Urinary bladder (tissue), 4 donors: ENCODE measurements at places on chromosomes 5 and 9.
A peak's percentile ranks its signal among the peaks of the same experiment; 100 is the strongest.

DNA sequence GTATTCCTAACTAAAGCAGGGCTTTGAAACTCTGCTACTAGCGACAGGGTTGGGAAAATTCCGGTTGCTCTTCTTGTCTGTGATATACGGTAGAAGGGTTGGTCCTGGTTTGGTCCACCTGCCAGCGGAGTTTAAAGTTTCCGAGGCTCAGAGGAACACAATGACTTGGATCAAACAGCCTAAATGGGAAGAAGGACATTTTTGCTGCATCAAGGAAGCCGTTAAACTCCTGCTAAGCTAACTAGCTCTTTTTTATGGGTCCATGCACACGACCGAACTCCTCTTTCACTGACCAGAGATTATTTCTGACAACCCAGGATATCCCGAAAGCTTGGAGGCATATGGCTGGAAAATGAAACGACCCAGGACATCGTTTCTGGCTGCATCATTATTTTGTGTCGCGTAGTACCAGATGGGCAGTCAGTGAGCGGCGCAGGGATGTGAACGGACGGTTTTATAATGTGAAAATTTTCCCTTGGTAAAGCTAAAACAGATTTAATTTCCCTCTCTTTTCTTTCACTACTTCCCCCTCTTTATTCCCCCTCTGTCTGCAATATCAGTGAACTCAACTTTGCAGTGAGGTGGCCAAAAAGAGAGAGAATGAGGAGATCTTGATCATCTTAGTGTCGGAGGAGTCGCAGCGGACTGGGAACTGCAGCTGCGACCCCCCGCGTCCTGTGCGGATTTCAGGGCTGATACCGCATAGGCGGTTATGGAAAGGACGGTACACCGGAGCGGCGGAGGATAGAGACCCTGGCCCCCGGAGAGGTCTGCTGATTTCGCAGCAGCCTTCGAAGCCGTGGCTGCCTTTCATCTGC lies at the start of gene LURAP1L:
Gene LURAP1L, plus strand, starts transcription at position 160 of the 818 bp plus-strand sequence. CDS start 696 bp downstream, outside the sequence.
- DNase-seq: peak; percentile 59

- DNase-seq: no peak
These were observed 17.9 kb upstream of the ZNF474 start for GRCh38 chr5:122111460-122111859.

- no peak for DNase-seq
These were observed 388.2 kb downstream of the FAM170A start for GRCh38 chr5:120017513-120017912.

- DNase-seq: no peak
These were observed 167.3 kb downstream of the GNAQ start for GRCh38 chr9:77864211-77864889.

- no peak for DNase-seq
These were observed 5.6 kb downstream of the CDX1 start for GRCh38 chr5:150172145-150172544.

GRCh38 chr5:100479079-100479688 lies 56.0 kb upstream of the FAM174A start:
- DNase-seq: no peak

DNA sequence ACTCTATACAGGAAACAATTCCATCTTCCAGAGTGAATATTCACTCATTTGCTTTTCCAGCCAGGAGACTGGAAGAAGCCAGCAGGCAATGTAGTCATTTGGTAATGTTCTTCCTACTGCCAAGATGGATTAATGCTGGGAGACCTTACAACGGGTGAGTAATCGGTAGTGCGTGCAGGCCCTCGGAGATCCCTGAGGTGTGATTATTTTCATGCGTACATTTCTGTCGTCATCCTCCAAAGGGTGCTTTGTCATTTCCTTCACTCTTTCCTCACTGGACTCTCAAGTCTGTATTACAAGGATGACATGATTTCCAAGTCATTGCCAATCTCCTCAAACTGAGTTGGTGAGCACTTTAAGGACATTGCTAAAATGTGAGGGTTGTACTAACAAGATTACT lies 263.5 kb downstream of the CWC27 start:
- no peak for DNase-seq

DNA sequence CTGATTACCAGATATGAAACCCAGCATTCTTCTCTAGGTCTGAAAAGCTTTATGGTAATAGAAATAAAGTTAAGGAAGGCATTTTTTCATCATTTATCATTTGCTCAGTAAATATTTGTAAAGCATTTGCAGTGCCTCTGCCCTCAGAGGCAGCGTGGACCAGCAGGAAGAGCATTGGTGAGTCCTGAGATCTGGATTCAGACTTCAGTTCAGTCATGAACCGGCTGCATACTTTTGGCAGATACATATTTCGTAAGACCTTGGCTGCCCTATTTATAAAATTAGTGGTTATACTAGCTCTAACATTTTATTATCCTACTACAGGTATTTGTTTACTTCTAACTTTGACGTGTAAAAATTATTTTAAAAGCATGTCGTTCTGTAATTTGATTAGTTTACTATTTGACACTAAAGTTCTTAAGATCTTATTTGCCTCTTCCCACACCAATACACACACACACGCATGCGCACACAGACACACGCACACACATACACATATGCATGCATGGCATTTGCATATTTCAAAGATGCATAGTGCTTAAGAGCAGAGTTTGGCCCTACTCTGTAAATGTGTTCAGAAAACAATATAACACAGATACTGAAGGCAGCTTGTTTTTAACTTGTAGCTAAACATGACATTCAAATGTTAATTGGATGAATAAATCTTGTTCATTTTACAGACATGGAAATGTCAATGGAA lies 101.9 kb downstream of the RPS23 start:
- no peak for DNase-seq

DNA sequence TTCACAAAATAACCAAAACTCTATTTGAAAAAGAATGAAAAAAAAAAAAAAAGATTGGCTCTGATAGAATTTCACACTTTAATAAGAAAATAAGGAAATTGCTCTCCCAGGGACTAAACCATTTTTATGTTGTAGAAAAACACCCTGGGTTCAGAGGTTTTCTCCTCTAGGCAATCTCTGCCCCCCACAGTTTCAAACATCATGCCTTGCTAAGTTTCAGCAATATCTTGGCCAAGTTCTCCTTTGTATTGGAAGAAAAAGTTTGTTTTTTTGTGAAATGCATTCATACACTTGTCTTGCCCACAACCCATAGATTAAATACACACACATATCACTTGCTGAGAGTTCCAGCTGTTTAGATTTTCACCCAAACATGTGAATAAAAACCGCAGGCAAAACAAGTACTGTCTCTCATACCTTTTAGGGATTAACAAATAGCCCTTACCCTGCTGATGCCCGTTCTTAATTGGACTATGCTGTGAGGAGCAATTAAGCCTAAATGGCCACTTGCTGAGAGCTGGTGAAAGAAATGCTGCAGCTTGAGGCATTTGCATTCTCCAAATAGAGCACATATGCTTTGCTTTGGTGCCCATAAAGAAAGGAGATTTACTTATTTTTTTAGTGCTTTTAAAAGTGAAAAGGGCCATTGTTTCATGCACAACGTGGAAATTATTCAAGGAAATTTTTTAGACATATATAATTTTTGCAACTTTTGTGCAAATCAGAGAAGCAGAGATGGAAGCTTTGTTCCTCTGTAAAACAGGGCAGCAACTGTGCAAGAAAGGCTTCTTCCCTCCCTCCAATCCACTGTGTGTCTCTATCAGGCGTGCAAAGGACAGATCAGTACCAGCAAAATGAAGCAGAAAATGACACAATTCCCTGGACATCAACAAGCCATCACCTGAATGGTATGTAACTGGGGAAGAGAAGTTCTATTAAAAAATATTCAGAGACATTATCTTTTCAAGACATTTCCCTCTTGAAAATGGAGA lies 262.4 kb upstream of the KIF2A start:
- no peak for DNase-seq

DNA sequence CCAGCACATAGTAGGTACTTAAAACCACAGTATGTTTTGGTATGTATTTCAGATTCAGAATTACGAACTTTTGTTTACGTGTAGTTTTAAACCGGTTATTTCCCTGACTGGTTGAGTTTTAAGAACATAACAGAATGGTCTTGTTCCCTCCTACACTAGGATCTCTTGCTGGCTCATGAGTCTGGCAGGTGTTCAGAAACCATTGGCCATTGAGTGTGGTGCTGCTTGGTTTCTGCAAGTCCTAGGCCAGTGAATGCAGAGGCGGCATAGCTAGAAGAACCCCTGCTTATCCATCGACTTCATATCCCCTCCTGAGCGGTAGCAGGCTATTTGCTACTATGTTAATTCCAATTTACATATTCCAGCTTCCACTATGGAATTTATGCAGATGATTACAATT lies 65.6 kb downstream of the GPR21 start:
- no peak for DNase-seq

DNA sequence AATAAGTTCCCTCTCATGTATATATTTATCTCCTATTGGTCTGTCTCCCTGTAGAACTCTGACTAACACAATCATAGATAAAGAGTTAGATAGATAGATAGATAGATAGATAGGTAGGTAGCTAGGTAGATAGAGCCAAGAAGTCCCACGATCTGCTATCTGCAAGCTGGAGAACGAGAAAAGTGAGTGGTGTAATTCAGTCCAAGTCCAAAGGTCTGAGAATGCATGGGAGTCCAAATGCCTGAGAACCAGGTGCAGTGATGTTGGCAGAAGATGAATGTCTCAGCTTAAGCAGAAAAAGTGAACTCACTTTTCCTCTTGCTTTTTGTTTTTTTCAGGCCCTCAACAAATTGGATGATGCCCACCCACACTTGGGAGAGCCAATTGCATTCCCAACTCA lies 37.7 kb upstream of the ZFR start:
- no peak for DNase-seq

DNA sequence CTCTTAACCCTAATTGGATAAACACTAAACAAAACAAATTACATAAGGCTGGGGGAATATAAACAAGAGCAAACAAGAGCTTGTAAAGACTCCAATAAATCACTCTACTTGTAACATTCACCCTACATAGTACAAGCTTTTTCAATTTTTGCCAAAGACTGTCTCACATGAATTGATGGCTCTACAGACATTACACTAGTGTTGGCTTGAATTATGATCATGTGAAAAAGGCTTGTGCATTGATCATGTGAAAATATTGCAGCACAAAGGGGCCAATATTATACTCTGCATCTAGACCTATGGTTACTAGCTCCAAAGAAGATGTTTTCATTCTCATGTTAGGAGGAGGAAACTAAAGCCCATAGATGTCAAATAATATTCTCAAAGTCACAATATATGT lies 212.6 kb downstream of the MCTP1 start:
- DNase-seq: no peak

DNA sequence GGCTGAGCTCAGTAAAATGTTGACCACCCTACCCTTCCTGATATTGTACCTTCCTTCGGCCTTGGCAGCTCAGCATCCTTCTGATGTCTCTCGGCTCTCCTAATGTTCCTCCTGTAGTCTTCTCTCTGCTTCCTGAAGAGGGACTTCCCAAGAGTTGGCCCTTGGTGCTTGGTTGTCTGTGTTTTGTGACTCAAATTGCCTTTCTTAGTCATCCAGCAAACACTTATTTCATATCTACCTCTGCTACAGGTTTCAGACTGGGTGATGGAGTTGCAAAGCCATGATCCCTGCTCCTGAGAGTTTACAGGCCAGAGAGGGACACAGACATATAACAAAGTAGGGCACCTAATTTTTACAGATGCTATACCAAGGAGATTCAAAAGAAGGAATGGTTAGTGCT lies 70.1 kb downstream of the SV2C start:
- no peak for DNase-seq

DNA sequence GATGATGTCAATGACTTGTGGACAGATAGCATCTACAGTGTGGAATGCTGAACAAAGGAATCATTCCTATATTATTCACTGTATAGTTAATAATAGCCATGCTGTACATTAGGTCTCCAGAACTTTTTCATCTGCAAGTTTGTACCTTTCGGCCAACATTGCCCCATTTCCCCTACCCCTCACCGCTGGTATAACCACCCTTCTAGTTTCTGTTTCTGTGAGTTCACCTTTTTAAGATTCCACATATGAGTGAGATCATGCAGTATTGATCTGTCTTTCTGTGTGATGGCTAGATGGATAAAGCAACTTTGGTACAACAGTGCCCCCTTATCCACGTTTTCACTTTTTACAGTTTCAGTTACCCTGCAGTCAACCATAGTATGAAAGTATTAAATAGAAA lies 18.8 kb upstream of the ALDH1B1 start:
- no peak for DNase-seq

DNA sequence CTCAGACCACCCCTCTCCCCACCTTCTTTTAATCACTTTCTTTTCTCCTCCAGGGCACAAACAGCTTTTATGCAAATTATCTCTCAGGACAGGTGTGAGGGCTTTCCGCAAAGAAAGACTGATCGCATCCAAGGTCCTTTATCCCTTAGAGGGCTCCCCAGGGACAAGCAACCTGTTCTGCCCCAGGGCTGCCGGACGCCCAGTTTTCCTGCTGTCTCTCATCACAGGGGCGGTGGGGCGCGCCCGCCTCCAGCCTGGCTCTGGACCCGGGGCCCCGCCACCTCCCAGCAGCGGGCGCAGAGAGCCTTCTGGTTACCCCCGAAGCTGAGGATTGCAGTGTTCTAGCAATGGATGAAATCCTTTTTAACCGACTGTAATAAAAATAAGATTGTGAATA lies 266.1 kb downstream of the CWC27 start:
- no peak for DNase-seq

DNA sequence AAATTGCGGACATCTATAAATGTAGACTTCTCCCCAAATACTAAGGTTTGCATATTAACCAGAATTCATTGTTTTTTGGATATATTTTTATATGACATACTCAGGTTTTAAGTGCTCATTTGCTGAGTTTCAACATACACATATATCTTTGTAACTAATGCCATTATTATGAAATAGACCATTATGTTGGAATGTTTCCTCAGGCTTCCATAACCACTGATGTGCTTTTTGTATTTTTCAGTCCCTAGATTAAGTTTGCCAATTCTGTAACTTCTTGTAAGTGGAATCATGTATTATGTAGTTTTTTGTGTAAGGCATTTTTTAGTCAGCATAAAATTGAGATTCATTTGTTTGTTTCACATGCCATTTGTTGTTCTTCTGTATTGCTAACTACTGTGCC lies 32.1 kb downstream of the HSPA4 start:
- no peak for DNase-seq

- no peak for DNase-seq
These were observed 2.6 kb downstream of the CEMIP2 start for GRCh38 chr9:71765693-71766092.

- DNase-seq: no peak
These were observed 77.5 kb upstream of the IFNE start for GRCh38 chr9:21559402-21560280.
